Fibroblast of villous mesenchyme (primary cell): ENCODE measurements at places on chromosomes 2 and 18.
A peak's percentile ranks its signal among the peaks of the same experiment; 100 is the strongest.

DNA sequence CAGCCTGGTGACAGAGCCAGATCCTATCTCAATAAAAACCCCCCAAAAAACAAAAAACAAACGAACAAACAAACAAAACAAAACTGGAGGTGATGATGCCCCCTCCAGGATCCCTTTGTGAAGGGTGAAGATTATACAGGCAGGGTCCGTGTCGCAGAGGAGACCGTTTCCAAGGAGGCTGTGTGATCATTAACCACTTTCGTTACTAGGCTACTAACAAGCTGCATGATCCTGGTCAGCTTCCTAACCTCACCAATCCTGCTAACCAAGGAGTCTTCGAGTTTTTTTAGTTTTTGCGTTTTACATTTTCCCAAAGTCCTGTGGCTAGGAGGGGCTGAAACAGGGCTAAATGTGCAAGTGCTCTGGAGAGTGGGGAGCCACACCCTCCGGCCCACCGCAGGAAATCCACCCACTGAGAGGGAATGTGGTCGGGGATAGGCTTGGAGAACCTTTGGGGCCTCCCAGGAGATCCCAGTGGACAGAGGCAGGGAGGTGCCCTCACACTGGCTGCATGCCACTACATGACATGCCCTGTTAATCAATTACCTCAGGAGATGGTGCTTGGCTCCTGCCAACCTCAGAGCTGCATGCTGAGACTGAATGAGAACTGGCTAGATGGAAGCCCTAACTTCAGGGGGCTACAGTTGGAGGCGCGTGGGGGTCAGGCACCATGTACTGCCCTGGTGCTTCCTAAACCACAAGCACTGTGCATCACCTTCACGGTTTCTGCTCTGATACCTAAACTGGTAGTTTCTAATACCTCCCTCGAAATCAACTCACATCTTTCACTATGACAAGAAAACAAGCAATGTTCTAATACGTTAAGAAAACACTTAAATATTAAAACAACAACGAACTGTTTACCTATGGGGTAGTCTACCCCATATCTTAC, 67.5 kb upstream of the RGPD5 start:
- no peak for DNase-seq

DNA sequence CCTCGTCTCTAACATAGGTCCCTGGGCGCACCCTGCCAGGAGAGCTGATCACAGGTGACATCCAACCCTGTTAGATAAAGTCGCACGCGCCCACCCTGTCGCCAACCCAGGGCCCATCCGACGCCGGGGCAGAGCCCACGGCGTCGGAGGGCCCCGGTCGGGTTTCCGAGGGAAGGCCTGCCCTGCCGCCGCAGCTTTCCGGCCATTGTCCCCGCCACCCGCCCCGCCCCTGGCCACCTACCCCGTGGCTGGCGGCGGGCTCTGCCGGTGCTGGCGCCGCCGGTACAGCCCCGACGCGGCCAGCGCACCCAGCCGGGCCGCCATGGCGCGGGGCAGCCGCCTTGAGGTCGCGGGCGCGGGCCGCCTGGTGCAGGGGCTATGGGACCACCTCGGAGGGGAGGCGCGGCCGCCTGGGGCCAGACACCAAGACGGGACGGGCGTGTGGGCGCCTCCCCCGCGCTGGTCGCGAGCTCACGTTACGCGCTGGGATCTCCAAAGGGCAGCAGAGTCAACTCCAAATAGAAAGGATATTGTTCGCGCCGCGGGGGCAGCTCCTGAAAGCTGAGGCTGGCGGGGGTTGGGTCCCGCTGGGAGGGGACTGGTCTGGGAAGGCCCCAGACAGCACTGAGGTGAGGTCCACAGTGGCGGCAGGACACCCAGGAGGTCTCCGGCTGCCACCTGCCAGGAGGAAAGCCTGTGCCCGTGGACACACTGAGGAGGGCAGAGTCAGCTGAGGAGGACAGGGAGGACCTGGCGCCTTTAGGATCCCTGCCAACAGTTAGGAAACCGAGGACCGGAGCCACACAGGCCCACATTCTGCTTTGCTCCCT, 11.1 kb downstream of the LIMS2 start:
- no peak for DNase-seq

DNA sequence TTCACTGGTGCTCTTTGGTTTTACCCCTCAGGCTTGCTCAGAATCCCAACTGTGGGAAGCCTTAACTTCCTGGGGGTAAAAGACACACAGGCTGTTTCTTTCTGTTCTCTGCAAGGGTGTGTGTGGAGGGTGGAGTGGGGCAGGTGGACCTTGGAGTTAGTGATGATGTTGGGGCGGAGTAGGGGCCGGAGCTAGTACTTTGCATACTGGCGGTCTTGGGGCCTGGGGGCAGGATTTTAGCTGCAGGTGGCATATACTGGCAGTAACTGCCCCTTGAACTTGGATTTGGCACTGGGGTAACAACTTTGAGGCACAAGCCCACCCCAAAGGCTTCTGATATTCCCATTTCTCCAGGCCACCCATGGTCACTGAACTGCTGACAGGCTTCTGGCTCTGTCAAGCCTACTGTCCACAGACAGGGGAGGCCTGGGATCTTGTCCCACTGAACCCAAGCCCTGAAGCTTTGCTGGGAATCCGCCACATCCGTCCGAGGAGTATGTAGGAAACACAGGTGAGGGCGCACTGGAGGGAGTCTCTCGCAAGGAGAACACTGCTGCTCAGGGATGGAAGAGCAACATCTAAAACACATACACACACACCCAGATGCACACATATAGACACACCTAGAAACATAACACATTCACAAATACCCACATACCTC, 258.9 kb downstream of the DYSF start:
- DNase-seq, result no peak

GRCh38 chr2:164816046-164816445, 25.6 kb downstream of the COBLL1 start:
- DNase-seq, result no peak

GRCh38 chr18:56516789-56517188, 121.6 kb downstream of the TXNL1 start:
- DNase-seq, result no peak

DNA sequence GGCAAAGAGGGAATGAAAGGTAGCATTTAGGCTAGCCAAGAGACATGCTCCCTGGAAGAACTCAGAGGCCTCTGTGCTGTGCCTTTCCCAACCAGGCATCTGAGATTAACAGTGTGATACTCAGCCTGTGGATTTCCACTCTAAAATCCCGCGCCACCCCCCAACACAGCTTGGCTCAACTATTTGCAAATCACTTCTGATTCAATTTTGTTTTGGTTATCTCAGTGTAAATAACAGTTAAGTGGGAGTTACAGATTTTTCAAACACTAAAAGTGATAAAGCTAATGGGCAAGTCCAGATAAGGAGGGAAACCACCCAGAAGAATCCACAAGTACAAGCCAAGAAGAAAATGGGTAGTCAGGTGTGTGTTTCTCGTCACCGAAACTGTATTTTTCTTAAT, 1.4 kb upstream of the NRP2 start:
- DNase-seq, result peak; percentile 71

DNA sequence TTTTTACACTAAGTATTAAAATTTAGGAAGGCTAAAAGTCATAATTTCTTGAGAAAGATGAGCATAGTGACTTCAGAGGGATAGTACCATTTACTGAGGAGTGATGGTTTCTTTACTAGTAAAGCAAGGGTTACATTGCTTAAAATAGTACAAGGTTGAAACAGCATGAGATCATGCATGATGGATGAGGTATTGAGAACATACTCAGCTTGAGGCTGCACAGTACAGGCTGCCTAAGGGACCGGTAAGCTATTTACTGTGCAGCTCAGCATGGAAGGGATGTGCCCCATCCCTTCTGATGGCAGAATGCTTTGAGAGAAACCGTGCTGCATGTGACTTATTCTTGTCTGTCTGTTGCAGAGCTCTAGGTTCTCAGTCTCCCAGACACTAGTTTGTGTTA, 122.1 kb downstream of the EML6 start:
- DNase-seq, result no peak

DNA sequence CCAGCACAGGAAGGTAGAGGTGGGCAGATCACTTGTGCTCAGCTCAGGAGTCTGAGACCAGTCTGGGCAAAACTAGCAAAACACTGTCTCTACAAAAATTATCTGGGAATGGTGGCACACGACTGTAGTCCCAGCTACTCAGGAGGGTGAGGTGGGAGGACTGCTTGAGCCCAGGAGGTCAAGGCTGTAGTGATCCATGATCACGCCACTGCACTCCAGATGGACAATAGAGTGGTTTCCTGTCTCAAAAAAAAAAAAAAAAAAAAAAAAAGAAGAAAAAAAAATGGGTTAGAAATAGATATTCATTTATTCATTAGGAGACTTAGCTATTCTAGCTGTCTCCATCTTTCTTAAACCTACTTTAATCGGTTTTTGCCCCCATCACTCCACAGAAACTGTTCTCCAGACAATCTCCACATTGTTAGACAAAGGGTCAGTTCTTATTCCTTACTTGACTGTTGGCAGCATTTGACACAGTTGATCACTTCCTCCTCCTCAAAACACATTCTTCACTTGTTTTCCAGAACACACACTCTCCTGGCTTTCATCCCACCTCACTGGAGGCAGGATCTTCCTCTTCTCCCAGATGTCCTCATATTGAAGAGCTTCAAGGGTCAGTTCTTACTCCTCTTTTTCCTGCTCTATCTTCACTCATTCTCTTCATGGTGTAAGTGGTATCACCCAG, 103.1 kb downstream of the DTNB start:
- DNase-seq, result peak; percentile 14

- peak; percentile 39 for DNase-seq
Measured at GRCh38 chr2:68997401-68997800, 15.6 kb upstream of the ANTXR1 start.

GRCh38 chr2:96359310-96359709, 23.7 kb downstream of the NCAPH start:
- DNase-seq, result no peak

- DNase-seq, result no peak
Measured at GRCh38 chr2:18762667-18763066, 173.3 kb upstream of the NT5C1B start.

- DNase-seq, result peak; percentile 44
Measured at GRCh38 chr18:12233378-12233777, 20.8 kb upstream of the CIDEA start.

GRCh38 chr2:55134316-55134706, 84.1 kb upstream of the RTN4 start:
- DNase-seq, result no peak

- no peak for DNase-seq
Measured at GRCh38 chr2:236959036-236959435, 126.7 kb upstream of the COPS8 start.

DNA sequence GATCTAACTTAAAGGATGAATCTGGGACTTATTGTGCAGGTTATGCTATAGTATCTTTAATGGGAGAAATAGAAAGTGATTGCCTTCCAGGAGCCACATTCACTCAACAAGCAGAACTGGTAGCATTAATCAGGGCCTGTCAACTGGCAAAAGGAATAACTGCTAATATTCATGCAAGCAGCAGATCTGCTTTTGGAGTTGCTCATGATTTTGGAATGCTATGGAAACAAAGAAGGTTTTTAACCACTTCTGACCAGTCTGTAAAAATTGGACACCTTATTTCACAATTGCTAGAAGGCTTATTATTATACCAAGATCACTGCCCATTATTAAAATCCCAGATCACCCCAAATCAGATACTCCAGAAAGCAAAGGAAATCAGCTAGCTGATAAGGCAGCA, 200.4 kb downstream of the MREG start:
- DNase-seq, result peak; percentile 26

- DNase-seq, result no peak
Measured at GRCh38 chr18:33906046-33906445, 318.7 kb downstream of the NOL4 start.

DNA sequence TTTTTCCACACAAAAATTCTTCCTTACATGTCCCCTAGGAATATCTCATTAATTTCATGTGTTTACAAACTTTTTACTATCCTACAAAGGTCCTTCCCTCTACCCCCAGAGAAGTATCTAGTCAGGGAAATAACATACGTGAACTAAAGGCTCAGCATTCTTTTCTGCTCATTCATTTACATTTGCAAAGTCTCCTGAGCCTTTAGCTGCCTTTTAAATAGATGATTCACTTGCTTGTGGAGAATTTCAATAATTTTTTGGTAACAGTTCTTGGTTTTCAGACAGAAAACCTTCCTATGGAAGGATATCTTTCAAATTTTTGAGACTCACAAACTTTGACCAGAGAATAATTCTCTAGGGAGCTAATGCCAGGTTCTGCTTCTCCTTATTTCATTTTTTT, 81.5 kb upstream of the RMDN2 start:
- peak; percentile 51 for DNase-seq

- no peak for DNase-seq
Measured at GRCh38 chr18:7924616-7925015, 357.5 kb downstream of the PTPRM start.

GRCh38 chr18:50869150-50869549, 9.8 kb upstream of the ME2 start:
- no peak for DNase-seq

- DNase-seq, result no peak
Measured at GRCh38 chr2:58984731-58985130, 743.6 kb upstream of the FANCL start.

- no peak for DNase-seq
Measured at GRCh38 chr18:75128911-75129716, 79.8 kb downstream of the PTGR3 start.

DNA sequence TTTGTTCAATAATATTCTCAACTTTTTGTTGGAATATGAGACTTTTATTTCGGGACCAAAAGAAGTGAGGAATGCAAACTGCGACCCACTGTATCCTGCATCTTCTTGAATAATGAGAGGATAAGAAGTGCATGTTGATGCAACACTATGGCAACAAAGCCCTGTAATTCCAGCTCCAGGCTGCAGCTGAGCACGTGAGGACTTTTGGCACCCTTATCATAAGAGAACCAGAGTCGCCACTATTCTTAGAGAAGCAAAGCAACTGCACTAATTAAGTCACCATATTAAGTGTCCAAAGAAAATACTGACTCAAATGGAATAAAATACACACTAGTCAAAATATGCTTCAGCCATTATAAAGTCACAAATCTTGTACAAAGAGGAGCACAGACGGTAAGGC, 65.8 kb downstream of the FAM210A start:
- DNase-seq, result peak; percentile 29

- DNase-seq, result no peak
Measured at GRCh38 chr2:241330616-241330981, 14.9 kb downstream of the SEPTIN2 start.

- DNase-seq, result no peak
Measured at GRCh38 chr2:74290466-74291217, 52.6 kb downstream of the SLC4A5 start.

- peak; percentile 29 for DNase-seq
Measured at GRCh38 chr2:171166328-171166983, 5.8 kb upstream of the TLK1 start.

GRCh38 chr2:179811042-179811441, 50.4 kb downstream of the ZNF385B start:
- DNase-seq, result no peak

DNA sequence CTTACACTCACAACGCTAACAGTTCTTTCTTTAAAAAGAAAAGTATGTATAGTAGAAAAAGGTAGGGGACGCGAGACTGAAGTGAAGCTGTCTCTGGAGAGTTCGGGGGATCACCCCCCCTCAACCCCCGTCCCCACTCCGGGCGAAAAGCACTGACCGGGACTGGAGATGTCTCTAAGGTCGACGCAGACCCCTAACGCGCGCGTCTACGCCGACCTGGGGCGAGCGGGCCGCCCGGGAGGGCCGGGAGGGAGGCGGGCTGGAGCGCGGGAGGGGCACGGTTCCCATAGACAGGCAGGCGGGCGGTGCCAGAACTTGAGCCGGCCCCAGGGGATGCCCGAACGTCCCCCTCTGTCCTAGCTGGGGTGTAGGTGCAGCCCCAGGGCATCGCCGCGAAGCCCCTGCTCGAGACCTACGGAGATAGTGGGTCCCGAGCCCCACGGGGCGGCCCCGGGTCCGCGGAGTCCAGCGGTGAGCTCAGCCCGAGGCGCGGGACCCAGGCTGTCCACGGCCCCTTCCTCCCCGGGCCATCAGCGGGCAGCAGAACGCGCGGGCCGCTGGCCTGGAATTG, 82.2 kb downstream of the CHRNA1 start:
- DNase-seq, result peak; percentile 25
